Activated CD4-positive, CD25-positive, alpha-beta regulatory T cell treated with anti-CD3 and anti-CD28 coated beads, Interleukin-2, amount 50 U/mL, for 24 hours (primary cell): ENCODE measurements at places on chromosomes 5 and 9.

DNA sequence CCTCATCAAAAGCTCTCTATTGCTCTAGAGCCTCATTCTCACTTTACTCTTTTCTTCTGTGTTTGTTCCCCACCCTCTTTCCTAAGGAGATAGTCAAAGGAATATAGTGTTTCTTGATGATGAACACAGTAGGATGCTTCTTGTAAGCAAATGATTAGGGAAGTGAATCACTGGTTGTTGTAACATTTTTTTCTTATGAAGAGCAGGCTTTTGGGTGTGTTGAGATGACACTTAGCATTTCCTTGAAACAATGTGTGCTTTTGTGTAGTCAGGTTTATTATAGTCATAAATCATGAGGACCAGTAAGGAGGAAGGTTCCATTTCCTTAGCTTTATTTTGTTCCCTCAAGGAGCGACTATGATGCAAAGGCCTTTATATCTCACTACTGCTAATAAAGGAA lies 1991.3 kb upstream of the C9orf72 start:
- no peak for ATAC-seq

- ATAC-seq, result no peak
These were observed 842.6 kb upstream of the ACO1 start for GRCh38 chr9:31541721-31542281.

DNA sequence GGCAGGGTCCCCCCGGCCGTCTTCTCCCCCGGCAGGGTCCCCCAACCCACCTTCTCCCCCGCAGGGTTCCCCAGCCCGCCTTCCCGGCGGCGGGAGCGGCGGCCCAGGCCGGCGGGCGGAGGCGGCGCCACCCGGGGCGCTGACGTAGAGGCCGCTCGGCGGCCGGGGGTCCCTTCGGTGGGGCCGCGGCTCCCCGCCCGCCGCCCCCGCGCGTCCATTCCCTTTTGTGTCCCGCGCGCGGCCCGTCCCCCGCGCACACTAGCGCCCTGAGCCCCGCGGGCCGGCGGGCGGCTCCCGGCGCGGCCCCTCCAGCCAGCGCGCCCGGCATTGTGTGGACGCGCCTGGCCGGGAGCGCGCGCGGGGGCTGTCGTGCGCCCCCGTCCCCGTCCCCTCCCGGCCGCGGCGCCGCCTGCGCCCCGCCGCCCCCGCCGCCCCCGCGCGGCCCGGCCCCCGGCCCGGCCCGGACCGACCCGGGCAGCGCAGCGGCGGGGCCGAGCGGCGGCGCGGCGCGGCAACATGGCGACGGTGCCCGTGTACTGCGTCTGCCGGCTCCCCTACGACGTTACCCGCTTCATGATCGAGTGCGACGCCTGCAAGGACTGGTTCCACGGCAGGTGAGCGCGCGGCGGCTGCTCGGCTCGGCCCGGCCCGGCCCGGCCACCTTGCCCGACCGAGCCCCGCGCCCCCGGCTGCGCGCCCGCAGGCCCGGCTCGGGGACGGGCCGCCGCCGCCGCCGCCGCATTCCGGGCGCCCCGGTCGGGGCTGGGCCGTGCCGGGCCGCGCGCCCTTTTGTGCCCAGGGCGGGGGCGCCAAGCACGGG lies at the start of gene PHF2:
Gene PHF2 (plus strand): TSS at position 327 of the 820 bp plus-strand sequence. CDS start 190 bp downstream, at position 517.
- peak; percentile 54 for ATAC-seq

DNA sequence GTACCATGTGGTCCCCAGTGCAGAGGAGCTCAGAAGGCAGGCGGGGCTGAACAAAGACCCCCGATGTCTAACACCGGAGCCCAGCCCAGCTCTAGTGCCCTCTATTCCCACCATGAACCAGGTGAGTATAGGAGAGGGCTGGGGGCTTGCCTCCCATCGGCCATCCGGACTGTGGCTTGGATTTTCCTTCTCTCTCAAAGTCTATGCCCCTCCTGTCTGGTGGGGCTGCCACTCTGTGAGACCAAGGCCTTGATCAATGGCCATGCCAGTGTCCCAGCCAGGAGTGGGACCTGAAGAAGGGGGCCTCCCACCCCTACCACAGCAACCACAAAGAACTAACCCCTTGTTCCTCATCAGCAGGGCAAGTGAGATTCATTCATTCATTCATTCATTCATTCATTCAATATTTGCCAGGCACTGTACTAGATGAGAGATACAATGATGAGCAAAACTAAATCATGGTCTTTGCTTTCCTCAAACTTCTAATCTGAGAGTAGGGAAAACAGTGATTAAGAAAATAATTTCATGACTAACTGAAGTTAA lies 47.6 kb downstream of the ARHGEF37 start:
- no peak for ATAC-seq

GRCh38 chr5:150457121-150457520 lies 7.6 kb upstream of the RPS14 start:
- ATAC-seq, result no peak

- no peak for ATAC-seq
These were observed 235.3 kb downstream of the GABRB2 start for GRCh38 chr5:161311146-161311708.

DNA sequence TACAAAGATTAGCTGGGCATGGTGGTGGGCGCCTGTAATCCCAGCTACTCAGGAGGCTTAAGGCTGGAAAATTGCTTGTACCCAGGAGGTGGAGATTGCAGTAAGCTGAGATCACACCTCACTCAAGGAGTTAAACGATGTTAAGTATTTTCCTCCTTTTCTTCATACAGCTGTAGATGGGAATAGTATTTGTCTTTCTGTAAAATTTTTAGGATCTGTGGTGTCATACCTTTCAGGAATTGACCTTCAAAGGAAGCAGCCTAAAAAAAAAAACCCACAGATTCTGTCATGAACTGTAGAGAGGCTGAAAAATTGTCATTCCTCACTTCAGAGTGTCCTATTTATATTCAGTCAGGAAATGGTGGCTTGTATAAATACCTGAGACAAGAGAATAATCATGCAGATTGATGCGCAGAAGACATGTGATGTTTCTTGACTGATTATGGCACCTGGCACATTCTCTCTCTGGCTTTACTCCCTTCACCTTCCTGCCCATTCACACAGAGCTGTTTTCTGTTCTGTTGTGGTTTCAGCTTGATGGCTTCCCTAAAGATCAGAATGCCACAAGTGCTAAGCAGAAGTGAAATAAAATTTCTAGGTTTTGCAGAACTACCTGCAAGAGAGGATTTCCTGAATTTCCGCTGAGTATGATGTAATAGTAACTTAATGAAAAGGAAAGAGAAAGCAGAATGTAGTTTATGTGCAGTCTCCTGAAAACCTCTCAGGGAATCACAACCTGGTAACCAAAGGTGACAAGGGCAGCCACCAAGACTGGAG lies 3.8 kb downstream of the IFNA1 start:
- ATAC-seq, result peak; percentile 58

GRCh38 chr9:111938427-111938800 lies 41.8 kb downstream of the UGCG start:
- ATAC-seq, result no peak

DNA sequence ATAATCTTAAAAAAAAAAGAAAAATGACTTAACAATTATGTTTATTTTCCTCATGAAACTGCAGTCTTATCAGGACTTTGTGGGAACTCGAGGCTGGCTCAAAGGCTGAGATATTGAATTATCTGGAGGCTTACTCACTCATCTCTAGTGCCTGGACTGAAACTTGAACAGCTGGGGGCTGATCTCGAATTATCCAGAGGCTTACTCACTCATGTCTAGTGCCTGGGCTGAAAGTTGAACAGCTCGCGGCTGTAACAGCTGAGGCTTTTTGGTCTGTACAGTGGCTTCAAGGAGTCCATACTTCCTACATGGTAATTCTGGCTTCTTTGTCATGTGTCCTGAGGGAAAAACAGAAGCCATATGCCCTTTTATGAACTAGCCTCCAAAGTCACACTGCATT lies 371.9 kb downstream of the CETN3 start:
- no peak for ATAC-seq

- ATAC-seq, result no peak
These were observed 13.5 kb upstream of the AHRR start for GRCh38 chr5:307794-308579.

DNA sequence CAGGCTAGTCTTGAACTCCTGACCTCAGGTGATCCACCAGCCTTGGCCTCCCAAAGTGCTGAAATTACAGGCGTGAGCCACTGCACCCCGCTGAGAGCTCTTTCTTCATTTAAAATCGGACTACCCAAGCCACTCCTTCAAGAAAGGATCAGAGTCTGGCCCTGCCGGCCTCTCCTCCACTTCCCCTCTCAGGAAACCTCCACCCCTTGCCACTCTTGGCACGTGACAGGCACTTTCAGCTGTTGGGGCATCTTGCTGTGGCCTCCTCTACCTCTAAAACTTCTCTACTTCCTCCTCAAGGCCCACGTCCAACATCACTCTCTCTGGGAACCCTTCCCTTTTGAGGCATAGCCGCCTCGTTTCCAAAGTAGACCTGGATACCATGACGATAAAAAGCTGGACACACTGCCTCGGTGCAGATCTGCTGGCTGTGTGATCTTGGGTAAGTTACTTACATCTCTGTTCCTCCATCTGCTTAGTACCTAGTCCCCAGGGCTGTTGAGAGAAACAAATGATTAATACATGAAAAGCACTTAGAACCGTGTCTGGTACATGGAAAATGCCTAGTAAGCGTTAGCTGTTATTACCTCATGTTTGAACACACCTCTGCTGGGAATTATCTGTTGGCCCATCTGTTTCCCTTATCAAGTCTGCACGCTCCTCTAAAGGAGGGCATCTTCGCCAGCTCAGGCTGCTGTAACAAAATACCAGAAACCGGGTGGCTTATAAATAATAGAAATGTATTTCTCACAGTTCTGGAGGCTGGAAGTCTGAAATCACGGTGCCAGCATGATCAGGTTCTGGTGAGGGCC lies 55.3 kb downstream of the SMIM23 start:
- ATAC-seq, result no peak

- no peak for ATAC-seq
These were observed 76.6 kb upstream of the ITGA1 start for GRCh38 chr5:52710972-52711596.

- ATAC-seq, result no peak
These were observed 25.9 kb downstream of the SRFBP1 start for GRCh38 chr5:121987685-121988073.

DNA sequence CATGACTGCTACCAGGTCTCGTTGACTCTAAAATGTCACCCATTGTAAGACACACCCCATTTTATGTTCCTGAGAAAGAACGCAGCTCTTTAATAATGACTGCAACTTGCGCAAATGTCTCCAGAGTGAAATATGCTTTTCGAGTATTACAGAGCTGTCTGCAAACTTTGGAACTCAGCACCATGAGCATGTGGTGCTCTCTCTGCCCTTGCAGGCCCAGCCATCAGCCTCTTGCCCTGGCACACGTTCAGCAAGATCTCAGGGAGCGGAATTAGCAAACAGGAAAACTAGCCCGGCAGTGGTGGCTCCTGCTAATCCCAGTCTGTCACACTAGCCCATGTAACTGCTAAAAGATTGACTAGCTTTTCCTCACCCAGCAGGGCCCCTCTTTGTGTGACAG lies 114.5 kb upstream of the SLC1A3 start:
- no peak for ATAC-seq

DNA sequence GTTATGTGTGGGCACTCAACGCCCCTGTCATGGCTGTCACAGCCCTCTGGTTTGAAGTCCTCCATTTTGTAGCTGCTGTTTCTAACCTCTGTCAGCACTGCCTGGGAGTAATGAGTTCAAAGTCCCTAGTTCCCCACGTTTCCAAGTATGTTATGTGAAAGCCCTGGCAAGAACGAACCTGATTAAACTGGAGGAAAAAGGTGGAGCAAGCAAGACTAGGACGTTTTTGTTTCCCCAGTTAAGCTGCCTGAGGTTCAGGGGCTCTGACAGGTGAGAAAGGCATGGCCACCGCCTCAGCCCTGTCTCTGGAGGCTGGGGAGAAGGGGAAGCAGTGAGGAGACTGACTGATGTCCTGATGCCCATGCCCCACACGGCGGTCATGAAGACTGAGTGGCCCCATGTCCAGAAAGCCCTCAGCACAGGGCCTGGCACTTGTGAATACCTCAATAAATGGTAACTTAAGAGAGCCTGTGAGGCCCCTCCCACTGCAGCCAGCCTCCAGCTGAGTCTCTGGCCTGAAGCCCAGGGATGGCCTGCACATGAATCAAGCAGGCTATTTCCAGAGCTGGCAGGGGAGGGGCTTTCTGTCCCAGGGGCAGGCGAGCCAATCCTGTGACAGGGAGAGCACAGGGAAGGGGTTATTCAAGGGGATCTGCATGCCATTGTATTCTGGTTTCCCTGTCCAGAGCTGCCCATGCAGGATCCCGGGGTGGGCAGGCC lies 61.8 kb downstream of the PFDN1 start:
- ATAC-seq, result no peak

DNA sequence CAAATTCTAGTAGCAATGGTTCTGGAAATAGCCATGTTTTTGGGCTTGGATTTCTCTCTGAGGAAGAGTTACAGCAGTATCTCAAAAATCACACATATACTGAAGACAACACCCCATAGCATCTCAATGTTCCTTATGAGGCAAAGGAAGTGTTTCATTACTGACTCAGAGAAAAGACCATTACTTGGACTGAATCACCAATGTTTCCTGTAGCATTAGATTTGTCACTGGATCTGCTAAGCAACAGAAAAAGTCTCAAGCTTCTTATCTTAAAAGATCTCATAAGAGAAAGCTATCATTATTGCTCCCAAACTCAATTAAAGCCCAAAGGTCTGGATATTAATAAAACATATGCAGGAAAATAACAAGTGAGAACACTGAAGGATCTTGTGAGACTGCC lies 272.4 kb downstream of the ADAMTS6 start:
- no peak for ATAC-seq

GRCh38 chr5:74829413-74829812 lies 36.8 kb downstream of the FAM169A start:
- no peak for ATAC-seq

DNA sequence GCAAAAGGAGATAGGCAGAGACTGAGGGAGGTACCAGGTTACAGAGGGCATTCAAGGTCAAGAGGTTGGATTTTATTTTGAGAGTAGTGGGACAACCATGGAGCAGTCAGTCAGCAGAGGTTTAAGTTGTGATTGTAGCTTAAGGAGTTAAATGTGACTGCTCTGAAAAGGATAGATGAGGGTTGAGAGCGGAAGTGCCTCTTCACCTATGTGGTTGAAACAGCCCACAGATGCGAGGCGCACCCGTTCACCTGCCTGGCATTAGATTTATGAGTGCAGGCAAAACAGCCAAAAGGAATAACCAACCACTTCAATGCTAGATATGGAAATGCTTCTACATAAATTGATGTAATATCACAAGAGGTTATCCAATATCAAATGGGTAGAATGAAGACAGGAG lies 8.4 kb downstream of the ZNF474 start:
- ATAC-seq, result no peak
